Ascending aorta (tissue), 2 donors: ENCODE measurements at places on chromosomes 16 and 17. TPM values are rescaled to one million over a fixed set of nuclear protein-coding genes. Genes with fewer than 3 reads are reported as not detected.

GRCh38 chr17:49832840-49833599 lies 14.8 kb downstream of the TAC4 start:
- peak; percentile 21 for DNase-seq

DNA sequence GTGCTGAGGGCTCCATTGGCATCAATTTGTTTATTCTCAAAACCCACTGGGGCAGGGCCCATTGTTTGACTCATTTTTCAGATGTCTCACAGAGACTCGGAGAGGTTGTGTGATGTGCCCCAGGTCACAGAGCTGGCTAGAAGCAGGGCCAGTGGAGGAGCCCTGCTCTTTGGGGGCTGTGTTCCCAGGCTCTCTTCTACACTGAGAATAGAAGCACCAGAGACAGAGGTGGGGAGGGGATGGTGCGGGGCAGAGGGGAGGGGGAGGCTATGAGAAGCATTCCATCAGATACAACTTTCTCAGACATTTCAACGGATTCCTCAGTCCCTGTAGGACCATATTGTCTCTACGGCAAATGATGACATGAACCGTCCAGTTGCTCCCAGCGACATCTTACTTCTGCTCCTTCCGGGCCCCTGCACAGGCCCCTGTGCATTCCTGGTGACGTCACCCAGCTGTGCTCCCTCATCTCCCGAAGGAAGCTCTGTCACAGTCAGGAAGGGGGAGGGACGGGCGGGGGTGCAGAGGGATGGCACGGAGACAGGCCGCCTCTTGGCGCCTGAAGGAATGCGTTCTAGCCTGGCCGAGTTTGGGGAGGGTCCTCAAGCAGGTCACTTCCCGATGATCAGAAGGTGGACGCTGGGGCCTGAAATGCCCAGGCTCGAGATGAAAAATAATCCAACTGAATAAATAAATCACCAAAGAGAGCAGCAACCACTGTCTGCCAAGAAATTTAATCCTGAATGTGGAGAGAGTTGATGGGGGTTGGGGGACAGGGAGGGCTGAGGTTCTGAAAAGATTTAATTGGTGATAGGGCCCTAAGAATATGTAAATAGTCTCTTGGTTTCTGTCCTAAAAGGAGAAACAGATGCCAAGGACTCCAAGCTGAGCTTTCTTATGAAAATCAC lies 114.1 kb downstream of the NOG start:
- DNase-seq: no peak

- DNase-seq: no peak
Measured at GRCh38 chr17:64455993-64456885, 7.3 kb downstream of the MILR1 start.

- no peak for DNase-seq
Measured at GRCh38 chr16:23187341-23187740, 4.8 kb downstream of the SCNN1G start.

GRCh38 chr16:85157813-85158742 lies 45.8 kb upstream of the CIBAR2 start:
- DNase-seq: no peak

- no peak for DNase-seq
Measured at GRCh38 chr16:4534151-4534790, 4.3 kb downstream of the CDIP1 start.

GRCh38 chr17:51720439-51720838 lies 438.1 kb downstream of the CA10 start:
- DNase-seq: no peak

- DNase-seq: no peak
Measured at GRCh38 chr16:14087181-14087580, 16.1 kb downstream of the MRTFB start.

GRCh38 chr17:70366386-70366785 lies 197.1 kb downstream of the KCNJ2 start:
- DNase-seq: no peak

GRCh38 chr17:8698162-8698971 lies 46.3 kb downstream of the CCDC42 start:
- DNase-seq: peak; percentile 84

DNA sequence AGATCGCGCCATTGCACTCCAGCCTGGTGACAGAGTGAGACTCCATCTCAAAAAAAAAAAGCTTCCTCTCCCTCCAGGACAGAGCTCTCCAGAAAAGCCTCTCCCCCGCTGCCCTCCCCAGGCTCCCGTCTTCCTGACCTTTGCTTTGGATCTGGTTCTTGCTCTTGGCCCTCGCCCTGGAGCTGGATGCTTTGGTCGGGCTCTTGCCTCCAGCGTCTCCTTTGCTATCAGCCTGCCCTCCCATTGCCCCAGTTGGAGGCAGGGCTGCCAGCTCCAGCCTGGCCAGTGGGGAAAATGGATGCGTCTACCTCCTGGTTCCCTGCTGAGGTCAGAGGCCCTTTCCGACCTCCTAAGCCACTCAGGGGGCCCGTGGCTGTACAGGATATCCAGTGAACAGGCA lies 35.9 kb downstream of the TRARG1 start:
- DNase-seq: no peak

The SLC6A2 gene
- not detected for total RNA-seq

The KRTAP9-2 gene
- total RNA-seq: not detected

The SDR42E2 gene
- not detected for total RNA-seq

The ZNF207 gene
- total RNA-seq: 94.2 TPM

The MYH13 gene
- not detected for total RNA-seq

The ZNF764 gene
- total RNA-seq: 10.9 TPM

The ATXN2L gene
- 169 TPM for total RNA-seq

The FN3KRP gene
- 21.0 TPM for total RNA-seq

The ITGAD gene
- total RNA-seq: not detected

The KAT7 gene
- 46.6 TPM for total RNA-seq
